Stimulated activated CD8-positive, alpha-beta memory T cell treated with anti-CD3 and anti-CD28 coated beads, Interleukin-15, amount 100 ng/mL, for 24 hours (primary cell): ENCODE measurements at places on chromosomes 5 and 9.

DNA sequence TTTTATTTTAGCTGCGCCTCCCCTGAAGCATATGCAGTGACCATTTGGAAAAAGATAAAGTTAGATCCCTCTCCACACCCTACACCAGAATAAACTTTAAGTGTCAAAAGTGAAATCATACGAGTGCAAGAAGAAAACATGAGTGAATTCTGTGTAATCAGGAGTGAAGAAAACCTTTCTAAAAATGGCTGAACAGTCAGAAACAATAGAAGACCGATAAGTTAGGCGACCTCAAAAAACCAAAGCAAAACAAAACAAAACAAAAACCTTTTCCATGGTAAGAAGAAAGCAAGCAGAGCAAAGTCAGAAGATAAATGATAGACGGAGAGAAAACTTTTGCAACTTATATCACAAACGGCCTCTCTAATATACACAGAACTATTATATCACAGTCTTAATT lies 16.6 kb upstream of the TSC1 start:
- DNase-seq = no peak

DNA sequence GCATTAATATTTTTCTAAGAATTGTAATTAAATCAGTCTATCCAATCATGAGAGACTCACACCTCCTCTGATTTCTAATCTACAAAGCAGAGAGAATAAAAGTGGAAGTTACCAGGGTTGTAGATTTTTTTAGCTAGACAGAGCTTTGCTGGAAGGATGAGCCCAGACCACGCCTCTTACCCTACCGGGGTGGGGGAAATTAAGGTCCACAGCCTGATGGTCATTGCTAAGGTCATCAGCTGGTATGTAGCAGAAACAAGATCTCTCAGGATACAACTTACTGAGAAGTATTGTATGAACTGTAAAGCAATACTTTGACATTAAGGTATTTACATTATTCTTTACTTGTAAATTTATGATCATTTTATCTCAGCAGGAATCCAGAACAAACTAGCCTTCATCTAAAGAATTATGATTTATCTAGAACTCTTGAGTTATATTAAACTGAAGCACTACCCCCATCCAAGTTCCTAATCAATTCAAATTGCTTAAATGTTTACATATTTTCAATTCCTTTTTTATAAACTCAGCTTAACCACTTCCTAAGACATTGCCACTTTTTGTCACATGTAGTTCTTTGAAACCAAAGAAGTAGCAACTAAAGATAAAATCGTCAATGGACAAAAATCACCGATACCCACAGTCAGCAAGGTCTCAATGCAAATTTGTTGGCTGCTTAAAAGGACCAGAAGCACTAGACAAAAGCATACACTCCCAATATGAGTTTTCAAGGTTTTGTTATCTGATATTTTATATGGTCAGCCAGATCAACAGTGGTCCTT lies 225.8 kb upstream of the DAPK1 start:
- DNase-seq = no peak

GRCh38 chr9:108271236-108271635 lies 584.5 kb downstream of the ACTL7B start:
- no peak for DNase-seq

GRCh38 chr5:127313847-127314473 lies 23.4 kb downstream of the MEGF10 start:
- peak; percentile 40 for DNase-seq

- DNase-seq = no peak
These were observed 340.7 kb downstream of the NR2F1-AS1 start for GRCh38 chr5:93240228-93240834.

DNA sequence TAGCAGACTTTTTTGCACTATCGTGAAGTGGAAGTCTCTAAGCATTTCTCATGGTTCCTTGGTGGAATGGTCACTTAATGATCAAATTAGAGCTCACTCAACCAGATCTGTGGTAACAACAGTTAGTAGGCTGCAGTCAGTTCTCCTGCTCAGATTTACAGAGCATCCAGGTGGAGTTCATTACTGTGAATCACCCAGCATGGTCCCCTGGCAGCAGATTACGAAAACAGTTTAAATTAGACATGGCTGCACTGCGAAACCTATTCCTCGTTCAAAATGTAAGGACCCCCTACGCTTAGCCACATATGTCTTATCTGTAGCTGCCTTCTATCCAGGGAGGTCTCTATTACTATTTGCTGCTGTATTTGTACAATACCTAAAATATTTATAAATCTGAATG lies 823.6 kb upstream of the ARRDC3 start:
- DNase-seq = no peak

- DNase-seq = no peak
These were observed 56.2 kb downstream of the ARHGEF28 start for GRCh38 chr5:73682176-73682575.

GRCh38 chr5:153504726-153505125 lies 14.3 kb downstream of the GRIA1 start:
- DNase-seq = no peak

DNA sequence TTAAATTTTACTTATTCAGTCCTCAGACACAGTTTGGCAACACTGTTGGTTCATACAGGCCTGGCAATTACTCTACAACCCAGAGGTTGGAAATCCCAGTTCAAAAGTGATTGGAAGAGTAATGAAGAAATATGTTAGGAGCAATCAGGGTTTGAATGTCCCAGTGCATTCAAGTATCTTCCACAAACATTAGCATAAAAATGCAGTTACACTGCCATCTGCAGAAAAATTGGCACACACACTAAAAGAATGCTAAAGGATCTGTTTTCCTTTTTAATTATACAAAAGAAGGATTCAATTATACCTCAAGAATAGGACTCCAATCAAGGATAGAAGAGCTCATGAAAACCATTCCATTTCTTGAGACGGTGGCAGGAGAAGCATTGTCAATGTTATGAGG lies 130.2 kb downstream of the DNAH5 start:
- DNase-seq = no peak

DNA sequence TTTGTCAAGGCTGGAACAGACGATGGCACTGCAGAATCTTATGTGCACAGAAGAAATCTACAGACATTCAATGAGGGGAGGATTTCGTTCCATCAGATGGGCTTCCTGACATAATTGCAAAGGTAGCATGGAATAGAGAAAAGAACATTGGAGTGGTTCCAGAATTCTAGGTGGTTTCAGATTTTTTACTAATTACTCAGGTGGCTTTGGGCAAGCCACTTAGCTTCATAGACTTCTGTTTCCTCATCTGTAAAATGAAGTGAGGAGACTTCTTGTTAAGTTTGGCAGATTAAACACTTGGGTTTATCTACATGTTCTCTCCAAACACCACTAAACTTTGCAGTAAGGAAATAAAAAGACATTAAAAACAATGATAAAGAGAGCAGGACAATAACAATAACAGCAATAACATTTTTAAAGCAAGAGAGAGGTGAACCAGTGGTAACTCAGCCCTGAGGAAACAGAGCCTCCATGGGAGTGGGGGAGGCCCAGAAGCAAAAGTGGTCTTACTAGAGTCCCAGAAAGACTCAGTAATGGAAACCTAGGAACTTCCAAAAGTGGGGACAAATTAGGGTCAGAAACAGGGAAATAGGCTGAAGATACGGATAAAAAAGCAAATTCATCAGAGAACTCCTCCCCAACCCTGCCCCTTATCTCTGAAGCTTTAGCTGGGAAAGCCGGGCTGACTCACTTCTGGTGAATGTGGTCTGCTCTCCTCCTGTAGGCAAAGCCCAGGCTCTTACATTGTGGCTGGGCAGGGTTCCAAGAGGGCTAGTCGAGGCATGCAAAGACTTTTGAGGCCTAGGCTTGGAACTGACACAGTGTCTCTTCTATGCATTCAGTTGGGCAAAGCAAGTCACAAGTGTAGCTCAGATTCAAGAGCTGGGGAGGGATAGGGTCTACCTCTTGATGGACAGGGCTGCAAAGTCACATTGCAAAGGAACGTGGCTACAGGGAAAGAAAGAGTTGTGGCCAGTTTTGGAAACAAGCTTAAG lies 11.8 kb upstream of the ACTBL2 start:
- no peak for DNase-seq

DNA sequence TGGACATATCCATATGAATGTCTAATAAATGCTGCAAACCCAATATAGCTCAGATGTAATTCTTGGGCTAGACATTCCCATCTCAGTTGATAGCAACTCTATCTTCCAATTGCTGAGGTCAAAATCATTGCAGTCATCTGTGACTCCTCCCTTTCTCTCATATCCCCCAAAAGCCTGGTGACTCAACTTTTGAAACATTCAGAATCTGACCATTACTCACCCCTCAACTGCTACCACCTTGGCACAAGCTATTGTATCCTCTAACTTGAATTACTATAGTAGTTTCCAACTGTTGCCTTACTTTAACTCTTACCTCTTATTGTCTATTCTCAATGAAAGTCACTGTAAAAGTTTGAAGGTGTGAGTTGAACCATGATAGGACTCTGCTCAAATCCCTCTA lies 600.1 kb upstream of the RGMB start:
- DNase-seq = no peak

DNA sequence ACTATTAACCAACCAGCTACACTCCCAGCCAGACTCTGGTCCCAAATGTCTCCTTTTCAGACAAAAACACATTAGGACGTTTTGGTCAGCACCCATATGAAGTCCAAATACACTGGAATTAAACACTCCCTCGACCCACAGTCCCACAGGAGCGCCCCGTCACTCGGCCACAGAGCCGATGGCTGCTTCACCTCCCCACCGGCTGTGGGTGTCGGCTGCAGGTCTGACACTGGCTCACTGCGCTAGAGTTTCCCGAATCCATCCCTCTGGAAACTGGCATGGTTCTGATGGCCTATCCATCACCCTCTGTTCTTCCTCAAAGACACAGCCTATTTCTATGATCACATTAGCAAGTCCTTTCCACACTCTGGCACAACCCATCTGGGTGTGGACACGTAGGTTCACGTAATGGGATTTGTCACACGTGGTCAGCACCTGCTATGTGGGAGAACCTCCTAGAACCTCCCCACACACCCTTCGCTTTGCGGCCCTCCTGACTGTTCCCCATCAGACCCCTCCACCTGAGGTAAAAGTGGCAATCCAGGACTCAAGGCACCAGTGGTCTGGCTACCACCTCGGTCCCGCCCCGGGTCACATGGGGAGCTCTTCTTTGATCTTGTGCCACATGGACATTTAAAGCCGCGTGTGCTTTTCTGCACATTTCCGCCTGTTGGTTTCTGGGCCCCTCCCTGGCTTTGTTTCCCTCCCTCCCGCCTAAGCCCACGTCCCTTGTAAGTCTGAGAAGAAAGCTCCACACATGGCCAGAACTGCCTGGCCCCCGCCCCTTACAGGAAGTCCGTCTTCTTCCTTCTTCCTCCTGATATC lies 131.1 kb upstream of the PHYKPL start:
- no peak for DNase-seq

GRCh38 chr9:12973710-12974109 lies 198.9 kb downstream of the LURAP1L start:
- no peak for DNase-seq

DNA sequence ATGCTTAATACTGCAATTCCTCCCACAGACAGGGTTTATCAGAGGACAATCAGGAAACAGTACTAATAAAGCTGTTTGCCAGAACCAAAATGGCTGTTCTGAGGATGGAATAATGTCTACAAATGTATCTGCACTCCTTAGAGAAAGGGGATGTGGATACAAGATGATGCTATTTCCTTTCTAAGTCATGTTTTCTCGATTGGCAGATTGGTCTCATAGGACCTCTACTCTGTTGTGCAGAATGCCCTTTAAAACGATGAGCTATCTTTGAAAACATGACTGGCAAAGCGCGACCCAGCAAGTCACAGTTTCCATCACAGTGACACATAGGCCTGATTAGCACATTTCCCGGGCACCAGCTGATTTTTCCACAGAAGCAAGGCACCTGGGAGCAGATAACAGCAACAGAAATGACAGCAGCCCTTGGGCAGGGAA lies 54.0 kb downstream of the AOPEP start:
- DNase-seq = no peak

DNA sequence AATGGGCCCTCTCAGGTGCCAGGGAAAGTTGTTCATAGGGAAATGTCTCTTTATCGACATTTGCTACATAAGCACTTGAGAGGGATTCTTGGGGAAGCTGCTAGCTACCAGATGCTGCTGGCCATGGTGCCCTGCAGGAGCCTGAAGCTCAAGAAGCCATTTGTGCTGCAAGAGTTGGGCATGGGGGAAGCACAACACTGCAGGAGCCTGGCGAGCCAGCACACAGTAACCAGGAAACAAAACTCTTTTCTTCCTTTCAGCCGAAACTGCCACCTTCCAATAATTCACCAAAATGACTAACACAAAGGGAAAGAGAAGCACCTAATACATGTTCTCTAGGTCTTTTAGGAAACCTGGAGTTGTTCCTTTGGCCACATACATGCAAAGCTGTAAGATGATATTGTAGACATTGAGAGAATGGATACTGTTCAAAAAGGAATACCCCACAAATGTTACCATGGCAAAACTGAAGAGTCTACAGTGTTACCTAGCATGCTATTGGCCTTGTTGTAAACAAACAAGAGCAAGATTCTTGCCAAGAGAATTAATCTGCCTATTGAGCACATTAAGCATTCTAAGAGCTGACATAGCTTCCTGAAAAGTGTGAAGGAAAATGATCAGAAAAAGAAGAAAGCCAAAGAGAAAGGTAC lies 26.1 kb upstream of the LARP1 start:
- no peak for DNase-seq

- DNase-seq = no peak
These were observed 261.4 kb upstream of the KLF4 start for GRCh38 chr9:107750741-107751566.

DNA sequence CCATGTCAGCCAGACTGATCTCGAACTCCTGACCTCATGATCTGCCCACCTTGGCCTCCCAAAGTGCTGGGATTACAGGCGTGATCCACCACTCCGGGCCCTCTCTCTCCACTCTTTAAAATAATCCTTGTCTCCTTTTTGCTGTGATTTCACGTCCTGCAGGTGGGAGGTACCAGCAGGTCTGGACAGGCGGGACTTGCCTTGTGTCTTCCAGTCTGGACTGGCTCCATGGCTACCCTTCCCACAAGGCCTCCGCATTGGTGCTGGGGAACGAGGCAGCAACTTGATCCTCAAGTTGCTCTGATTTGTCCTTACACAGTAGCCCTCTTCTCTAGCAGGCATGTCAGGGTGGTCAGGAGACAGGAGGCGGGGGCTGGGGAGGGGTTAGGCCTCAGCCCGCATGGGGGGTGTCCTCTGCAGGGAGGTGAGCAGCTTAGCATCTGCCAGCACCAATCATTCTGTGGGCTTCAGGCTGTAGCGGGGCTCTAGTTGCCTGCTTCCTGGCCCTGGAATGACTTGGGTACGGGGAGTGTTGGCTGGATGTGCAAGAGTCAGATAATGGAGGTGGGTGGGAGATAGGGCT lies 54.3 kb downstream of the TENT4A start:
- no peak for DNase-seq

GRCh38 chr5:65791712-65792673 lies 70.0 kb downstream of the NLN start:
- no peak for DNase-seq

- DNase-seq = no peak
These were observed 56.0 kb downstream of the HMCN2 start for GRCh38 chr9:130321539-130321938.

- DNase-seq = no peak
These were observed 199.2 kb downstream of the ADAMTSL1 start for GRCh38 chr9:18673179-18673578.
